Hematopoietic multipotent progenitor cell treated with erythropoietin and hydrocortisone succinate and interleukin-3 and kit ligand, for 8 days (in vitro differentiated cells): ENCODE measurements at places on chromosomes 4 and X.

DNA sequence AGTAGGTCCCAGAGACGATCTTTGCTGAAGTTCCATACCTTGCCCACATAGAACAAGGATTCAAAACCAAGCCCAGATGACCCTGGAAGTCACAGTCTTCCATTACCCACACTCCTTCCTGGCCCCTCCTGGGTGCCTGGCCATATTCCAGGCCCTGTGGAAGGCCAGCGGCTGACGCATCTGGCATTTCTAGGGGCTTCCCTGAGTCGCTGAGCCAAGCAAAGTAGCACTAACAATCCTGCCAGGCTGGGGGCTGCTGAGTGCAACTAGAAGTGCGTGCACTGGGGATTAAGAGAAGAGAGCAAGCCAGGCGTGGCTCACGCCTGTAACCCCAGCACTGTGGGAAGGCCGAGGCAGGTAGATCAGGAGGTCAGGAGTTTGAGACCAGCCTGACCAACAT lies 175.2 kb upstream of the CPEB2 start:
- no peak for DNase-seq

DNA sequence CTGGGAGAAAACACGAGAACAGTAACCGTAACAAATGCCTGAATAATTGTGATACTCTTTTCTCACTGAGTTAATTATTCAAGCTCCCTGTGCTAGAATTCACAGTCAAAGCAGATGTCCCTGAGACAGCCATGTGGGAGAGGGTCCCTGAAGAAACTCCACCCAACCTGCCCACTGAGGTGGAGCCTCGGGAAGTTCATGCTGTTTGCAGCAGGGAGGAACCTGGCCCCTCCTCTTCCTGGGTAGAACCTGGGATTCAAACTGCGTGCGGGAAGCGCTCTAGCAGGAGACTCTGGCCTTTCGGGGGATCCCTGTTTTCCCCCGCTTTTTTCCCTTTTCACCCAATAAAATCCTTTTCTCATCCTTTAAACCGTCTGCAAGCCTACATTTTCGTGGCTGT lies 20.2 kb upstream of the RHOH start:
- DNase-seq: no peak

DNA sequence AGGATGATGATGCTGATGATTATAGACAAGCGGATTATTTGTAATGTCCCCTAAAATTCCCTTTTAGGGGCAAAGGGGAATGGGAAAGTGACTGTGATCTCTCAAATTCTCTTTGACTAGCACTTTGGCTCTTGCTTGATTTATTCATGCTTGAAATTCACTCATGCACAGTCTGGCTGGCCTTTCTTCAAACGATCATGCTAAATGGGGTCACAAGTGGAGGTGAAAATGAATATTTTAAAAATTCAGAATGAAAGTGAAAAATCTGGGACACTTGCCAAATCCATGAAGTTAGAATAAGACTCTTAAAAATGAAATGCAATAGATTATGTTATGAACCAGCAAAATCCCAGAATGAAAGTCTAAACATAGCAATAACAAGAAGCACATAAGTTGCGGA lies 173.4 kb upstream of the RAI2 start:
- DNase-seq: no peak

DNA sequence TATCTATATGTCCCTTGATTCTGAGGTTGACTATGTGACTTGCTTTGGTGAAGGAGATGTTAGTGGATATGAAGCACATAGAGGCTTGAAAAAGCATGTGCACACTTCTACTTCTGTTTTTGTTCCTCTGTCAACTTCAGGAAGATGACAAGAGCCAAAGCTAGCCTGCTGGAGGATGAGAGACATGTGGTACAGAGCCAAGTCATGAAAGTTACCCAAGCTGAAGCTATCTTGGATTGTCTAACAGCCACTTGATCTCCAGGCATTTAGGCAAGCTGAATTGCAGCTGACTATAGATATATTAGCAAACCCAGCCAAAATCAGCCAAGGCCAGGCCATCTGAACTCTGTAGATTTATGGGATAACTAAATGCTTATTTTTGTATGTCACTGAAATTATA lies 70.8 kb upstream of the DYNLT3 start:
- no peak for DNase-seq

DNA sequence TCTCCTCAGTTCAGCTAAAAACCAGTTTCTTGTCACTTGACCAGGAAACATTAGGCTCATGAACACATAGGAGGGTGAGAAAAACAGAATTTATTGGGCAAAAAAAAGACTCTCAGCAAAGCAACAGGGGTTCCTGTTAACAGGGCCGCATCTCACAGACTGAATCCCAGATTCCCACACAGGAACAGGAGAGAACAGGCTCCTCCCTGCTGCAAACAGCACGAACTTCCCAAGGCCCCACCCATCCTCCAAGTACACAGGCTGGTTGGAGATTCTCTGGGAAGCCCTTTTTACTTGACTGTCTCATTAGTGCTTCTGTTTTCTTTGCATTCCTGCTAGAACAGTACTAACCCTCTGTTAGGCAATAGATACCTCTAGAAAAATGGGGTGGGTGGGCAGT lies 52.4 kb upstream of the IL21 start:
- DNase-seq: no peak

- no peak for DNase-seq
Observed at GRCh38 chr4:38023347-38024205, 63.4 kb downstream of the PTTG2 start.

- no peak for DNase-seq
Observed at GRCh38 chr4:127370604-127371003, 262.2 kb upstream of the INTU start.

DNA sequence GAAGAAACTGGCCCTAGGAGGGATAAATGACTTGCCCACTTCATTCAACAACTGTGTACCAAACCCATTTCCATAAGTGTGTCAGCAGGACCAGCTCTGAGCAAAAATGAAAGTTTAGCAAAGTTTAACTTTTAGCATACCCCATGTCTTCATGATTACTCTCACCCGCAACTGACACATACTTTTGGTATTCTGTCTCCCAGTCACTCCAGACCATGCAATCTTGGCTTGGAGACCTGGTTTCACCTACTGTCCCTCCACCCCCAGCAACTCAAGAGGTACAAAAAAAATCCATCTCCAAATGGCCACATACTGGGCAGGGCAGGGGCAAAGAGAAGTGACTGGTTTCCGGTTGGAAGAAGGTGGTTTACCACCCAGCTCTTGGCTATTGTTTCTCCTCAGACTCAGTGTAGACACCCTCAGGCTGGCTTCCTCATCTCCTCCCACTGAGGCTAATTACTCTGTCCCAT lies 79.8 kb downstream of the RLIM start:
- no peak for DNase-seq

GRCh38 chrX:29834764-29835163 lies 380.6 kb upstream of the MAGEB2 start:
- DNase-seq: no peak

DNA sequence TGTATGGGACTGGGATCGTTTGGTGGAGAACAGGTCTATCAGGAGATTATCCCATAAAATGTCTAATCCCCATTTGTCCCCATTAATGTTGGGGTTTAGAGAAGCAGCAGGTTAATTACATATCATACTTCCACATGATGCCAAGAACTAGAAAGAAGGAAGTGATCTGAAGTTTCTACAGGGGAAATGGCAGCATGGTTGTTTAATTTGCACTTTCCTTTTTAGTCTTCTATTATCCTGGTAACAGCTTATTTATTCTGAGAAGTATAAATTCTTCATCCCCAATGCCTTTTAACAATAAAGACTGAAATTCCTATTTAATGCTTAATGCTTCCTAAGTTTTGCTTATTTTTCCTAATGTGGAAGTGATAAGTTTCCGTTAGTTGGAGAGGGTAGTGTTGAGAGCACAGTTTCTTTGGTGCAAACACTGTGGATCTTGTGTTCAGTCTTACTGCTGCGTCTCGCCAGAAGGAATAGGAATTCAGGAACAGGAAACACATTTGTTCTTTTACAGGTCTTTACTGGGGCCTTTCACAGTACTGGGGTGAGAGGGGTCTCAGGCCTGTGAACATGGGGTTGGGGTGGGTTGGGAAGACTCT lies 59.5 kb upstream of the TADA2B start:
- DNase-seq: no peak

- DNase-seq: peak; percentile 72
Observed at GRCh38 chr4:67087897-67088296, 457.4 kb downstream of the CENPC start.

DNA sequence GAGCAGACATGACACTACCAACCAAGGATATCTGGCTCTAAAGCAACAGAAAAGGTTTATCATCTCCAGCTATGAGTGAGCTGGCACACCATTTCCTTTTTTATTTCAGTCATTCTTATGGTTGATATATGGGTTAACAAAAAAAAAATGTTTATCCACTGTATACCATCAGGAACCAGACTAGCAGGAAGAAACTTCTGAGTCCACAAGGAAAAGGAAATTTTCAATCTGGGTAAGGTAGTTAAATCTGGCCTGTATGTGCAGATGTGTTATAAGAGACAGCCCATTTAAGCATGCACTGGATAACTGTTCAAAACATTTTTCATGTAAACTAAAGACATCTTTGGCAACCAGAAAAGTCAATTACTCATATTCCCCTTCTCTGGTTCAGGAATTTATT lies 35.0 kb downstream of the AMMECR1 start:
- no peak for DNase-seq

DNA sequence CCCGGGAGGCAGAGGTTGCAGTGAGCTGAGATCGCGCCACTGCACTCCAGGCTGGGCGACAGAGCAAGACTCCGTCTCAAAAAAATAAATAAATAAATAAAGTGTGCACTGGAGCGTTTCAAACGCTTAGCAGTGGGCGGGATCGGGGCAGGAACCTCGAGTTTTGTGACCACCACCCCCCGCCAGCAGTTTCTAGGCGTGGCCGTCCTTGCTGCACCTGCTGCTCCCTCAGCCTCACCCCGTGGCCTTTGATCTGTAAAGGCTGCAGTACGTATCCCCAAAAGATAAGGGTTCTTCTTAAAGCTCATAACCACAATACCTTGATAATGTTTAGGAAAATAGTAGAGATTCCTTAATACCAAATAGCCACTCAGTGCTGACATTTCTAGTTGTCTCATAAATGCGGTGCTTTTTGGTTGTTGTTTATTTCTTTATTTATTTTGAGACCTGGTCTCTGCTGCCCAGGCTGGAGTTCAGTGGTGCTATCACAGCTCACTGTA lies 33.2 kb downstream of the PCGF3 start:
- peak; percentile 42 for DNase-seq

- no peak for DNase-seq
Observed at GRCh38 chrX:15714529-15714928, 23.5 kb upstream of the CA5B start.

DNA sequence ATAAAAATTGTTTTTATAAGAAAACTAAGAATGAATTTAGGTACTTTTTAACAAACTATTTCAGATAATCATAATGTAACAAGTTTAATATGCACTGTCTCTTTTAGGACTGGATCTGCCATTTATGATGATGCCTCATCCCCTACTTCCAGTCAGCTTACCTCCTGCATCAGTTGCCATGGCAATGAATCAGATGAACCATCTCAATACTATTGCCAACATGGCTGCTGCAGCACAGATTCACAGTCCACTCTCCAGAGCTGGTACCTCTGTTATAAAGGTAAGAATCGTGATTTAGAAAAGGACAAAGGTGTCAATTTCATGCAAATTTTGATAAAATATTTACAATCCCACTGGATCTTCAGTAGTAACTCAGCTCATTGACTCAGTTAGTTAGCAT lies 566.2 kb downstream of the DACH2 start:
- DNase-seq: no peak

DNA sequence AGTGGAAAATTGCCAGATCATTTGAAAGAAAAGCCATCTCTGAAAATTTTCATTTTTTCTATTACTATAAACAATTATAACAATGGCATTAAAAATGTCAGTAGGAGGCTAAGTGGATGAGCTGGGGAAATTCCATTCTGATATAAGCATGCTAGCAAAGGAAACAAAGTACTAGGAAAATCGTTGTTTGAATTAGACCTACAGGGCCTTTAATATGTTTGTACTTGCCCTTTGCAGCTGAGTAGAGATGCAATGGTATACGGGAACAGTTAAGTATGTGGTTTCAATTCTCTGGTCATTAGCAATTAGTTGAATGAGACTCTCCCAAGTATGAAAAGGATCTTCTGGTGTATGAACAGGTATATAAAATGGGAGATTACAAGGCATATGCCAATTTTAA lies 452.2 kb downstream of the PCDH11X start:
- DNase-seq: no peak

DNA sequence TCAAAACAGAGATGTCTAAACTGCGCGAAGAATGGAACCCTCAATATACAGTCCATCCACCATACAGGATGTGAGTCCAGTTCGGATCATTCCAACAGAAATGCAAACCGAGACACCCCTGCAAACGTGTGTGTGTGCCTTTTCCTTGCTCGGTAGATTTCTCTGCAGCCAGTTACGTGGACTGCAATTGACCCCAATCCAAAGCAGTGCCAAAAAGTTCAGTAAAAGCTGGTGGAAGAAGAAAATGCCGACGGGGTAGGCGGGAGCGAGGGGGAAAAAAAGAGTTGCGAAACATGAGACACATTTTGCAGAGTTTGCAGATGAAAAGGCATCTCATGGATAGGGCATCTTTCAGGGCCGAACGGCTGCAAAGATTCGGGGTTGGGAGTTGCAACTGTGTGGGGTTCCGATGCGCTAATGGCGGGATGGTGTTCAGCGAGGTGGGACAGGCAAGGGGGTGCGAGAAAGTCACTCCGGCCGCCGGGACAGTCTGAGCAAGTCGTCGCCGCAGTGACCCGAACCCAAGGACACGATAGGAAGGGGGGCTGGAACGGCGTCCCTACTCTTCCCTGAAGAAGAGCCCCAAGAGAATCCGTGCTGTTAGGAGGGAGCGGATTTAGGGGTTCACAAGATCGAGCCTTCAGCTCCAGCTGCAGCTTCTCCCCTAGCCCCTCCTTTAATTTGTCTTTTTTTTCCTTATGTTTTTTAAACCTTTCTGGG lies 3.8 kb downstream of the PHOX2B start:
- DNase-seq: no peak

- DNase-seq: no peak
Observed at GRCh38 chr4:8761167-8761823, 110.3 kb downstream of the HMX1 start.

GRCh38 chr4:35364321-35364870 lies 879.9 kb downstream of the ARAP2 start:
- DNase-seq: no peak

DNA sequence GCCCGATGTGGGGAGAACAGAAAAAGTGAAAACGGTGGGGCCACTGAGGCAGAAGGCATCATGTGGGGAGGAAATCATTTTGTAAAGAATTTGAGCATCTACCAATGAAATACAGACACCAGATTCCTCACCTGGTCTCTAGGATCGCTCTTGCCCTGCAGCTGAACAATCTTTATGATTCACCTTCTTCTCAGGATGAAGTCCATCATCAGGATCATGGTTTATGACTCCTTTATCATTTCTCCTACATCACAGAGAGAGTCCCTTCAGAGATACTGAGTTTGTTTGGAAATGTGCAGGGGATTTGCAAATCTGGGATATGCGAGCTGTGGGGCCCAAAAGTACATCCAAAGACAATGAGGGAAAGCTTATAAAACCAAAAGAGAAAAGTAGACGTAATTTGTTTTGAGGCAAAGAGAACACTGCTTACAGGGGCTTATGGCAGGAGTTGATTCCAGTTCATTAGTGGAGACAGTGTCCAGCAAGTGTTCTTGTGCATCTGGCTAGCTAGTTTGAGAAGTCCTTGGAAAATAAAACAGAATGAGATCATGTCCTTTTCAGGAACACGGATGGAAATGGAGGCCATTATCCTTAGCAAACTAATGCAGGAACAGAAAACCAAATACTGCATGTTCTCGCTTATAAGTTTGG lies 15.3 kb upstream of the ANXA5 start:
- DNase-seq: no peak

- DNase-seq: no peak
Observed at GRCh38 chr4:100827756-100828155, 309.9 kb upstream of the EMCN start.

GRCh38 chr4:18439311-18439710 lies 417.8 kb upstream of the LCORL start:
- no peak for DNase-seq
